Activated CD8-positive, alpha-beta memory T cell treated with anti-CD3 and anti-CD28 coated beads, Interleukin-2, amount 10 ng/mL, durations not matched to agents 7 days and 5 days (primary cell): ENCODE measurements at places on chromosomes 16 and 17. TPM values are rescaled to one million over a fixed set of nuclear protein-coding genes. Genes with fewer than 3 reads are reported as not detected.
A peak's percentile ranks its signal among the peaks of the same experiment; 100 is the strongest.

DNA sequence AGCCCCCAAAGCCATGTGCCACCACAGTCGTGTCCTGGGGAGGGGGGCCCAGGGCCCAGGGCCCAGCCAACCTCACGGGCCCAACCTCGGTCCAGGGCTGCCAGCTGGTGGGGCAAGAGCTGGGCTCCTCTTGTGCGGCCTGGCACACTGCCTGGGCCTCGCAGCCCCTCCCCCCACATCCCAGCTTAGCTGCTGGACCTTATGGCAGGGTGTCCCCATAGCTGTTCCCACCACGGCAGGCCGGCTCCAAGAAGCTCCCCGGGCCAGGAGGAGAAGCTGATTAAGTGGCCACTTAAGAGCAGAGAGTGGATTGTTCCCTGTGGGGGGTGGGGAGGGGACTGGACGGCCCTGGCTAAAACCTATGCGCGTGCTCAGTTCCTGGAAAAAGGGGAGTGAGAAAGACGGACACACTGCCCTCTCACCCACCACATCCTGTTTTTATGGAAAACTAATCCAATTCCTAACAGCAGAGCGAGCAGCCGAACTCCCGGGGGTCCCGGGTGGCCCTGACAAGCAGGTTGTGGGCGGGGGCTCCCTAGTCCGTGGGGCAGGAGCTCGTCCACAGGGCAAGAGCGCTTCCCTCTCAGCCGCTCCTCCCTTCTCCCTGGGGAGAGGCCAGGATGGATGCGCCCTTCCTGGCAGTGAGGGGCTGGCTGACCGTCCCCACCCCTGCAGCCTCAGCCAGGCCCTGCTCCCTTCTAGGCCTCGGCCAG lies 16.8 kb downstream of the PIEZO1 start:
- no peak overlapping the region for H3K4me3 ChIP-seq
- H3K4me1 ChIP-seq, result peaks cover 37% of the 10 kb centered on the region
- DNase-seq, result no peak
- no peaks in the 10 kb centered on the region for H3K27me3 ChIP-seq
- H3K36me3 ChIP-seq, result no peaks in the 10 kb centered on the region
- peak overlapping the region; percentile 38 for H3K27ac ChIP-seq

DNA sequence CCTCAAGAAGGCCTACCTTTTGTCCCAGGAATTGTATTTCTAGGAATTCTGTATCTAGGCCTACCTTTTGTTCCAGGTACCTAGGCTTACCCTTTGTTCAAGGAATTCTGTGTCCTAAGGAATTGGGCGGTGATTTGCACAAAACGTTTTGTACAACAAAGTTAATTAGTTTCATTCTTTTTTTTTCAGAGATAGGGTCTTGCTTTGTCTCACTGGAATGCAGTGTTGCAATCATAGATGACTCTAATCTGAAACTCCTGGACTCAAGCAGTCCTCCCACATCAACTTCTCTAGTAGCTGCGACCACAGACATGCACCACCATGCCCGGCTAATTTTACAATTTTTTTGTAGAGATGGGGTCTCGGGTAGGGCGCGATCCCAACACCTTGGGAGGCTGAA lies 7.0 kb downstream of the CDR2L start:
- H3K4me1 ChIP-seq, result peaks cover 5% of the 10 kb centered on the region
- H3K36me3 ChIP-seq, result no peaks in the 10 kb centered on the region
- H3K27me3 ChIP-seq, result peaks cover 16% of the 10 kb centered on the region
- DNase-seq, result no peak
- H3K27ac ChIP-seq, result no peak overlapping the region

DNA sequence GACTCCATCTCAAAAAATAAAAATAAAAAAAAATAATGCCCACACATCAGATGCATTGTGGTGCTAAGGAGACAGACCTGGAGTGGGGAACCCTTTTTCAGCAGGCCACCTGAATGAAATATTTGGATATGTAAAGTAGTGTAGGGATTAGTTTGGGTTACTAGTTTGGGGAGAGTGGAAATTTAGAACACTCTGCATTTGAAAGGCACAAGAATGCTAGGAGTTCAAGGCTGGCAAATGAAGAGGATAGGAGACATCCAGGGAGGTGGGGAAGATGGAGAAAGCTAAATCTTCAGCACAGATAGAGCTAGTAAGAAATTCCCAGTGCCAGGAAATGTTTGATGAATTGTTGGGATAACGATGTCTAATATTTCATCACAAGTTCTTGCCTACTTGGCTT lies 298.3 kb upstream of the ERCC4 start:
- H3K4me3 ChIP-seq, result no peak overlapping the region
- H3K36me3 ChIP-seq, result no peaks in the 10 kb centered on the region
- no peaks in the 10 kb centered on the region for H3K4me1 ChIP-seq
- no peak for DNase-seq

Gene PLA2G10
- not detected for total RNA-seq

Gene TMEM220
- 0.35 TPM for total RNA-seq

Gene METTL26
- 92.6 TPM for total RNA-seq

DNA sequence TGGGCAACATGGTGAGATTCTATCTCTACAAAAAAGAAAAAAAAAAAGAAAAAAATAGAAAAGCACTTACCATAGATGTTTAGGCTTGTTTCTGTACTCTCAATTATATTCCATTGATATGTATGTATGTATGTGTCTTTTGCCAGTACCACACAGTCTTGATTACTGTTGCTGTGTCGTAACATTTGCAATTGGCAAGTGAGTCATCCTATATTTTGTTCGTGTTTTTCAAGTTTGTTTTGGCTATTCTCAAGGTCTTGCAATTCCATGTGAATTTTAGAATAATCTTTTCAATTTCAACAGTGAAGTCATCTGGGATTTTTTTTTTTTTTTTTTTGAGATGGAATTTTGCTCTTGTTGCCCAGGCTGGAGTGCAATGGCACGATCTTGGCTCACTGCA lies 19.3 kb downstream of the SPECC1 start:
- H3K27me3 ChIP-seq, result no peaks in the 10 kb centered on the region
- peaks cover 4% of the 10 kb centered on the region for H3K36me3 ChIP-seq
- H3K27ac ChIP-seq, result no peak overlapping the region
- DNase-seq, result no peak
- peaks cover 19% of the 10 kb centered on the region for H3K4me1 ChIP-seq

DNA sequence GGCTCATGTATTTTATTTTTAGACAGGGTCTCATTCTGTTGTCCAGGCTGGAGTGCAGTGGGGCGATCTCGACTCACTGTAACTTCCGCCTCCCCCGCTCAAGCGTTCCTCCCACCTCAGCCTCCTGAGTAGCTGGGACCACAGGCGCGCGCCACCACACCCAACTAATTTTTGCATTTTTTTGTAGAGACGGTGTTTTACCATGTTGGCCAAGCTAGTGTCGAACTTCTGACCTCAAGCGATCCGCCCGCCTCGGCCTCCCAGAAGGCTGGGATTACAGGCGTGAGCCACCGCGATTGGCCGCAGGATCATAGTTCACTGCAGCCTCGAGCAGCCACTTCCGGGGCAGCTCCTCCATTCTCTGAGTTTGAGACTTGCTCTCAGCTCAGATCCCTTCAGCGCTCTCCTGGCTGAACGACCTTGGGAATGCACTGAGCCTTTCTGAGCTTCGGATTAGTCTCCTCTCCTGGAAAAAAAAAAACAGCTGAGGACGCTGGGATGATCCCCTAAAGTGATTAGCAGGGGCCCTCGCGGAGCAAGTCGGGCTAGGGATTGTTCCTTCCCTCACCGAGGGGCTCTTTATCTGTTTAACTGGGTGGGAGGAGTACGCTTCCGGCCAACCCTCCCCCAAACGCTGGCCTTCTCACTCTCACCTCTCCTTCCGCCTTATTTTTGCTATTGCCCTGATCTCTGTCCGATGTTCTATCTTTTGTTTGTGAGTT lies 1.1 kb upstream of the PKMYT1 start:
- peak overlapping the region; percentile 86 for H3K27ac ChIP-seq
- no peak for DNase-seq
- H3K4me3 ChIP-seq, result peak overlapping the region; percentile 93
- peaks cover 14% of the 10 kb centered on the region for H3K36me3 ChIP-seq
